ENCODE measurements at places on chromosomes 12 and 14. TPM values are rescaled to one million over a fixed set of nuclear protein-coding genes. Genes with fewer than 3 reads are reported as not detected.

Gene PPP1R12A
- total RNA-seq: 91.6 TPM

Gene CBLN3
- total RNA-seq: 0.07 TPM

Gene PLCZ1
- total RNA-seq: not detected

DNA sequence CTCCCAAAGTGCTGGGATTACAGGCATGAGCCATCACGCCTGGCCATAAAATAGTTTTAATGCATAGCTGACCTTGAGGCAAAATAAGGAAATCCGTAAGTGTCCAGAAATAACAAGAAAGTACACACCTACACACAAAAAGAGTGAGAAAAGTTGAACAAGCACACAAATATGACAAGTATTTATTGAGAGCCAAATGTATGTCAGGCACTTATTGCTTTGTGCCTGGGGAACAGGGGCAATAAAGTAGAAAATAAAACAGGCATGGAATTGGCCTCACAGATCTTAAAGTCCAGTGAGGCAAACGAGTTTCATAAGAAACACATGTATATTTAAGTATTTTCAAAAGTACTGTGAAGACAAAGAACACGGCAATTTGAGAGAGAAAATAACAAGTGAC, 103.7 kb downstream of the ERGIC2 start:
- H3K36me3 ChIP-seq: no peaks in the 10 kb centered on the region
- H3K27ac ChIP-seq: no peak overlapping the region
- DNase-seq: no peak
- no peaks in the 10 kb centered on the region for H3K27me3 ChIP-seq
- H3K4me1 ChIP-seq: peaks cover 6% of the 10 kb centered on the region

DNA sequence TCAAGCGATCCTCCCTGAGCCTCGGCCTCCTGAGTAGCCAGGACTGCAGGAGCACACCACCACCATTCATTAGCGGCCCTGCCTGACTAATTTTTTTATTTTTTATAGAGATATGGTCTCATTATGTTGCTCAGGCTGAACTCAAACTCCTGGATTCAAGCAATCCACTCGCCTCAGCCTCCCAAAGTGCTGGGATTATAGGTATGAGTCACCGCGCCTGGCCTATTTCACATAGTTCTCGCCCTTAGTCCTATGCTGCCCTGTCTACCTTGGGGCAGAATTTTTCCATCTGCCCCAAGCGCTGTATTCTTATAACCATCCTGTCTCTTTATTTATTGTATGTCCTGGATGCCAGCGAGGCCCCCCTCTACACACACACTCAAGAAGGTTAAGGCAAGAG, 50.9 kb upstream of the BCL2L14 start:
- H3K4me3 ChIP-seq: no peak overlapping the region
- H3K27ac ChIP-seq: no peak overlapping the region
- H3K4me1 ChIP-seq: peaks cover 10% of the 10 kb centered on the region
- no peak for DNase-seq
- no peaks in the 10 kb centered on the region for H3K27me3 ChIP-seq
- no peaks in the 10 kb centered on the region for H3K36me3 ChIP-seq

- no peak overlapping the region for H3K4me3 ChIP-seq
- H3K27me3 ChIP-seq: no peaks in the 10 kb centered on the region
- DNase-seq: no peak
- no peak overlapping the region for H3K27ac ChIP-seq
- H3K36me3 ChIP-seq: no peaks in the 10 kb centered on the region
These were observed 15.9 kb downstream of the KRT85 start for GRCh38 chr12:52351196-52352059.

GRCh38 chr14:35865611-35866324, 39.6 kb downstream of the BRMS1L start:
- no peaks in the 10 kb centered on the region for H3K27me3 ChIP-seq
- no peaks in the 10 kb centered on the region for H3K4me1 ChIP-seq
- no peak overlapping the region for H3K27ac ChIP-seq
- DNase-seq: no peak
- H3K36me3 ChIP-seq: no peaks in the 10 kb centered on the region

GRCh38 chr12:108965886-108966285, 55.0 kb downstream of the SVOP start:
- no peaks in the 10 kb centered on the region for H3K36me3 ChIP-seq
- no peaks in the 10 kb centered on the region for H3K4me1 ChIP-seq
- no peaks in the 10 kb centered on the region for H3K27me3 ChIP-seq
- DNase-seq: no peak
- H3K27ac ChIP-seq: no peak overlapping the region
- H3K4me3 ChIP-seq: no peak overlapping the region

GRCh38 chr14:54446161-54446693, 5.1 kb upstream of the CNIH1 start:
- no peak for DNase-seq
- no peaks in the 10 kb centered on the region for H3K27me3 ChIP-seq
- no peak overlapping the region for H3K27ac ChIP-seq
- H3K4me1 ChIP-seq: no peaks in the 10 kb centered on the region
- no peaks in the 10 kb centered on the region for H3K36me3 ChIP-seq

- no peaks in the 10 kb centered on the region for H3K27me3 ChIP-seq
- no peaks in the 10 kb centered on the region for H3K36me3 ChIP-seq
- H3K27ac ChIP-seq: no peak overlapping the region
These were observed 74.3 kb upstream of the PRMT8 start for GRCh38 chr12:3416670-3417069.

GRCh38 chr12:104281636-104282035, 21.9 kb upstream of the EID3 start:
- H3K4me1 ChIP-seq: peaks cover 8% of the 10 kb centered on the region
- no peaks in the 10 kb centered on the region for H3K27me3 ChIP-seq
- no peak overlapping the region for H3K27ac ChIP-seq
- no peak for DNase-seq
- no peak overlapping the region for H3K4me3 ChIP-seq
